ENCODE measurements at places on chromosomes 3 and 15. TPM values are rescaled to one million over a fixed set of nuclear protein-coding genes. Genes with fewer than 3 reads are reported as not detected.

PLCL2 gene
- total RNA-seq = 3.3 TPM

DNA sequence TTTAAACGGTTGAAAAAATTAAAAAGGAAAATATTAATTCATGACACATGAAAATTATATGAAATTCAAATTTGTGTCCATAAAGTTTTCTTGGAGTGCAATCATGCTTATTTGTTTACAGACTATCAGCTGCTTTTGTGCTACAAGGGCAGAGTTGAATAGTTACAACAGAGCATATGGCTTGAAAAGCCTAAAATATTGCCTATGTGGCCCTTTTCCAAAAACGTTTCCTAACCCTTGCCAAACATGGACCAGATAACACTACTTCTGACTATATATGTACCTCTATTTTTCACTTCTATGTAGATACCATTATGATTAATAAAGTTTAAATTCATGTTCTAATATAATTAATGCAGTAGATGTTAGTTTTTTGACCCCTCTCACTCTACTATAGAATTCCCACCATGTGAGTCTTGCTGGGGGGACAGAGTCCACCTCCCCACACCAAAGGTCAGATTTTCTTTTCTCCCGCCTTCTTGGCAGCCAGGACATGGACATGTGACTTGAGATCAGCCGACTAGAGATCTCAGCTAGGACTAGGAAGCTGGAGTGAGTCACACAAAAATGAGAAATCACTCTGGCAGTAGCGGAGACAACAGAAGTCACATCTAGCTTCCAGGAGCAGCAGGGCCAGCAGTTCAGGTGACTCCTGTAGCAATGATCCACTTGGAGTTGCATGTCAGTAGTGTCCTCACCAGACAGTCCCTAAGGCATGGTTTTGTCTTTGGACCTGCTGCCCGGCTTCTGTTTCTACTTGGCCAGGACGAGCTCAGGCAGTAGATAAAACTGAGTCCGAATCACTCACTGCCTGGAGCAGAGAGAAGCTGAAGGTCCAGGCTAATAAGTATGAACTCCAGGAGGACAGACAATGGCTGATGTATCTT is 22.4 kb downstream of the CIAO2A start:
- DNase-seq = no peak

- no peak for DNase-seq
These were observed 75.8 kb downstream of the SATB1 start for GRCh38 chr3:18349197-18349798.

ACTRT3 gene
- total RNA-seq = 3.2 TPM

RGMA gene
- 34.3 TPM for total RNA-seq

- no peak for DNase-seq
These were observed 43.6 kb downstream of the LDHAL6B start for GRCh38 chr15:59250249-59250648.

All from H7 (cell line).